Inflammatory macrophage treated with lipopolysaccharide for 1 hour (primary cell): ENCODE measurements at places on chromosomes 7 and 10.
A peak's percentile ranks its signal among the peaks of the same experiment; 100 is the strongest.

DNA sequence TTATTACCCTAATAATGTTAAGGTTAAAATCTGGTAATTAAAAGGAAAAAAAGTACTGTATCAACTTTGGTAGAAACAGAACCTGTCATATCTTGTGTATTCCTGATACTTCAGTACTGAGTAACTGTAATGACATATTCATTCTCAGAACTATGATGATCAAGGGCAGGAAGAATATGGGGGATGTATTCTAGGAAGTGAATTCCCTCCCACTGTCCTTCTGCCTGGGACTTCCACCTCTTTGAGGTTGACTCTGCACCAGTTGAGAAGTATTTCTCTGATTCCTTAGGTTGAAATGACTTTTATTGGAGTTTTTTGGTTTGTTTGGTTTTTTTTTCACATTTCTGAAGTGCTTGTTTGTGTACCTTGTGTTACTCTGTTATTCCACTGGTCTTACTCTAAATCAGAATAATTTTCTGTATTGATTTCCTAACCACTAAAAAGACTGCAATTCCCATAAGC lies 36.9 kb downstream of the WASL start:
- peak; percentile 60 for DNase-seq

- no peak for DNase-seq
These were observed 27.8 kb downstream of the GSDME start for GRCh38 chr7:24729365-24730017.

DNA sequence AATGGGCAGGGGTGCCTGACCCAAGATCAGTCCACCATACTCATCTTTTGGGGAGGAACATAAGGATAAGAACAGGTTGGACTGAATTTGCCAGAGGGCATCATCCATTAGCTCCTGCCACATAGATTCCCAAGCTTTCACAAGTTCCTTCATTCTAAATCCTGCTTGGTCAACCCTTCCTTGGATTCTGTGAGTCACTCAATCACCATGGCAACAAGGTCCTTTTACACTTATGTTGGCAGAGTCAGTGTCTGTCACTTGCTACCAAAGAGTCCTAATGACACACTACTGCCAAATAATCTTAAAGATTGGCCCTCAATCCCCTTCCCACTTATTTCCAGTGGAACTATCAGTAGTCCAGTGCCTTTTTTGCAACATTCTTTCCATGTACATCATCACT lies 5.0 kb upstream of the LGI1 start:
- peak; percentile 23 for DNase-seq

DNA sequence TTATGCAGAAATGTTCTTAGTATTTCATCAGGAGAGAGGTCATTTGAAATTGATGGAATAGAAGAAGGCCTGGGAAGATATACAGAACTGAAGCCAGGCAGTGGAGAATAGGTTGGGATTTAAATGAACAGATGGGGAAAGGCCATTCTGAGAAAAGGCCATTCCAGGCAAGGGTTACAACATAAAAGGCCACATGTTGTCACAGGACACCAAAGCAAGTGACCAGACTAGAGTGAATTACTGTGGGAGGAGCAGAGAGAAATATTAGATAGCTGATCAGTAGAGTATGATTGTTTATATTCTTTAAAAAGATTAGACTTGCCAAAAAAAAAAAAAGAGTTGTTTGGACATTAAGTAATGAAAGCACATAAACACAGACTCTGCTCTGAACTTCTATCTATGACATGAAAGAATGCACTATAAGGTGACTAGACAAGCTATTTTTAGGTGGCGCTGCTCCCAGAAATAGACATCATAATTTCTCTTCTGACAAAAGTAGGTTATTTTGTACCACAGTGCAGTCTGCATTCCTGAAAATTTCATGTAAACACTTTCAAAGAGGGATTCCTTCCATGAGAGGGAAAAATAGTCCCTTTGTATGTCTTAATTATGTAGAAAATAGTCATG lies 55.2 kb upstream of the DKK1 start:
- peak; percentile 3 for DNase-seq

DNA sequence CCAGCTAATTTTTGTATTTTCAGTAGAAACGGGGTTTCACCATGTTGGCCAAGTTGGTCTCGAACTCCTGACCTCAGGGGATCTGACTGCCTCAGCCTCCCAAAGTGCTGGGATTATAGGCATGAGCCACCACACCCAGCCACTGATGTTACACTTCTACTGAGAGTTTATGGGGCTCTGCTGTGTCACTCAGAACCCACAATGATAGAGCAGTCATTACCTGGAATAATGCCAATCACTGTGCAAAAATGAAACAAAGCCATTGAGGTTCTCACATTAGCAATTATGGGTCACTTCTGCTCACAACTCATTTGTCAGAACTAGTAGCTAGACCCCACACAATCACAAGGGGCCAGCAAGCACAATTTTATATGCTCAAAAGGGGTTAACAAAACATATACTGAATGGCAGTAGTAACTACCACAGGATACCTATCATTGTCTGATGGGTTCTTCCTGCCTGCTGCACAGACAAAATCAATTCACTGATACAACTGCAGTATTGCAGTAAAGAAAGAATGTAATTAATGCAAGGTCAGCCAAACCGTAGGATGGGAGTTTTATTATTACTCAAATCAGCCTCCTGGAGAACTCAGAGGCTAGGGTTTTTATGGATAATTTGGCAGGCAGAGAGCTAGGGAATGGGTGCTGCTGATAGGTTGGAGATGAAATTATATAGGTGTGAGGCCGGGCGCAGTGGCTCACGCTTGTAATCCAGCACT lies 72.1 kb upstream of the TRIM24 start:
- no peak for DNase-seq

GRCh38 chr10:111498560-111498959 lies 421.7 kb downstream of the ADRA2A start:
- DNase-seq = no peak

GRCh38 chr10:78571286-78571685 lies 497.5 kb upstream of the ZMIZ1 start:
- DNase-seq = no peak

- no peak for DNase-seq
These were observed 9.9 kb downstream of the SOSTDC1 start for GRCh38 chr7:16455591-16455990.

DNA sequence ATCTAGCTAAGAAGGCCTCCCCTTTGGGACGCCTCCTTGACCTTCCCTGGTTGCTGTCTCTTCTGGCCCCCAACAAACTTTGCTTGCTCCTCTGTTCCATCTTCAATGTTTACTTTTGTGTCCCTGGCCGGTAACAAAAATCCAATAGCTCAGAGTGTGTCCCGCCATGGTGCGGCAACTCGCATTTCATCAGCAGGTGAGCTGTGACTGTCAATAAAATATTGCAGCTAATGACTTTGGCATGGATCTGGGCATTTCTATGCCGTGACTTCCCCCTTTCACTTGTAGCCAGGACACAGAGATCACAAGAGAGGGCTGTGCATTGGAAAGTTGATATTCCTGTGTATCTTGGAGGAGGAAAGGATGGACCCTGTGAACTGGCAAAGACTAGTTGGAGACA lies 317.6 kb downstream of the RPS24 start:
- DNase-seq = no peak

DNA sequence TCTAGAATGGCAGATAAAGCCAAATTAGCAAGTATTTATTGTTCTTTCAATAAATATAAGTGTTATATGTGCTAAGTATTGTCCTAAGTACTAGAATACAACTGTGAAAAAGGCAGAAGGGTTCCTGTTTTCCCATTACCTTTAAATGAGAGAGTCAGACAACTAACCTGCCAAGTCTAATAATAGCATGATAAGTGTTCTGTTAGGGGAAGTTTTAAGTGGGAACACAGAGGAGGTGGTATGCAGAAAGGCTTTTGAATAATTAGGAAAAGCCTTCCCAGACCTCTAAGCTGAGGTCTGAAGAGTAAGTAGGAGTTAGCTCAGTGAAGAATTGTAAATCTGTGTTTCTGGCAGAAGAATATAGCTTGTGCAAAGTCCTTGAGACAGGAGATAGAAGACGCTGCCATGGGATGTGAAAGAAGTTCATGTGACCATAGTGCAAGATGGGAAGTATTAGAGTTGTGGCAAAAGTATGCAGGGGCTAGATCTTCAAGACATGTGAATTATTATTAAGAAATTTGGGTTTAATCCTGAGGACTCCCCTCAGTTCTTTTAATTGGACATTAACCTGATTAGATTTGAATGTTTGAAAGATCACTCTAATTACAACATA lies 12.5 kb downstream of the SHOC2 start:
- DNase-seq = no peak

- DNase-seq = no peak
These were observed 61.7 kb downstream of the CSGALNACT2 start for GRCh38 chr10:43199684-43200537.

GRCh38 chr7:70707823-70708243 lies 424.1 kb upstream of the GALNT17 start:
- DNase-seq = no peak

GRCh38 chr10:93591065-93591808 lies 9.8 kb downstream of the RBP4 start:
- DNase-seq = peak; percentile 14

GRCh38 chr7:44707558-44708230 lies 41.0 kb upstream of the ZMIZ2 start:
- no peak for DNase-seq

DNA sequence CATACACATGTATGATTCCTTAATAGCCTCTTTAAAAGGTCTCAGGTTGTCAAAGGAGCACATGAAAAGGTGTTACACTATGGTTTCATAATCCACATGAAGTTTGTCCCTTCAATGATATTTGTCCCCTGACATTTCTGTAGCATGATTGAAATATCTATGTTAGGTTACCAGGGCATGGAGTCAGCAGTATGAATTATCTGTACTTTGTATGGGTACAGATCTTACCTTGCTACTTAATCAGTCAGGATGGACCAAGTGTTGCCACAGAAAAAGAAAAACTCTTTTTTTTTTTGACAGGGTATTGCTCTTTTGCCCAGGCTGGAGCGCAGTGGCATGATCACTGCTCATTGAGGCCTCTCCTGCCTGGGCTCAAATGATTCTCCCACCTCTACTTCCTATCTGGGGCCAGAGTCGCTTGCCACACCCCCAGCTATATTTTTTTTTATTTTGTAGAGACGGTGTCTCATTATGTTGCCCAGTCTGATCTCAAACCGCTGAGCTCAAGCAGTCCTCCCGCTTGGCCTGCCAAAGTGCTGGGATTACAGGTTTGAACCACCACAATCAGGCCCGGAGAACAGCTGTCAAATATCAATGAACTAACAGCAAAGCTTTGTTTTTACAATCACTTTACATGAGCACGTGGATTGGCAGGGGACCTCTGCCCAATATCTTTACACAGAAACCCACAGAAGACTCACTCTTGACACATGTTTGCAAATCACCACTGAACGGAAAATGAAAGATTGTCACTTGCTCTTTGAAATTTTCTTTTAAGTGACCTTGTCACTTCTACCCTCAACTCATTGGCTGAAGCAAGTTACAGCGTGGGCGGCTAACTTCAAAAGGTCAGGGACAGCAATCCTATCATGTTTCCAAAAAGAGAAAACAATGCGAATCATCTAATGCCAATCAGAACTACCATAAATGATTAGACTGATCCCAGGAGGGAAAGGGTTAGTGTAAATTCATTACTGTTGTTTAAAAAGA lies 140.2 kb downstream of the PRKG1 start:
- no peak for DNase-seq

DNA sequence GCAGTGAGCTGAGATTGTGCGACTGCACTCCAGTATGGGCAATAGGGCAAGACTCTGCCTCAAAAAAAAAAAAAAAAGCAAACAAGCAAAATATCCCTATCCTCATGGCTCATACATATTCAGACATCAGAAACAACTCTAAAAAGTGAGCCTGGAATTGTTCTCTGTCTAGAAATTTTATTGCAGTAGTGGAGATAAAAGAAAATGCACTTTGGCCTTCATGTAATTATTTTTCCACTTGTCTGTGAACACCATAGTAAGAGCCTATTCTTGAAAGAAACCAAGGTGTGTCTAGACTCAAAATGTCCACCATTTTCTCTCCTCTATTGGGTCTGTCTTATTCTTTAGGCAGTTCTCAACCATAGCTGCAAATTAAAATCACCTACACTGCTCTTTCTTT lies 30.5 kb upstream of the MCU start:
- DNase-seq = no peak

- no peak for DNase-seq
These were observed 12.6 kb downstream of the FAM53B start for GRCh38 chr10:124731551-124731950.

DNA sequence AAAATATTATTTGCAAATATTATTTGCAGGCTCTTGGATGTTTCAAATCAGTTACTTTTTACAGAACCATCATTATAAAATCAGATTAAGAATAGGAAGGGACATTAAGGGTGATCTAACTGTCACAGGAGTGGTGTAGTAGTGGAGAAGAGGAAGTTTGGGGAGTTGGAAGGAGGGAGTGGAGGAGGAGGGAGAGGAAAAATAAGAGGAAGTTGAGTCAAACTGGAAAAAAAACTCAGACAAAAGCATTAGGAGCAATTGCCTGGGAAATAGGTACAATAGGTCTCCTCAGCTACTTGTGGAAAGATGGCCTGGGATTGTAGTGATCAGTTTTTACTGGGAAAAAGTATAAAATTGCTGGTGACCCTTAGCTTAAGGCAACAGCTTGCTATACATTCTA lies 77.7 kb upstream of the GPR37 start:
- peak; percentile 36 for DNase-seq

GRCh38 chr10:63866075-63866746 lies 345.0 kb downstream of the REEP3 start:
- DNase-seq = peak; percentile 29

DNA sequence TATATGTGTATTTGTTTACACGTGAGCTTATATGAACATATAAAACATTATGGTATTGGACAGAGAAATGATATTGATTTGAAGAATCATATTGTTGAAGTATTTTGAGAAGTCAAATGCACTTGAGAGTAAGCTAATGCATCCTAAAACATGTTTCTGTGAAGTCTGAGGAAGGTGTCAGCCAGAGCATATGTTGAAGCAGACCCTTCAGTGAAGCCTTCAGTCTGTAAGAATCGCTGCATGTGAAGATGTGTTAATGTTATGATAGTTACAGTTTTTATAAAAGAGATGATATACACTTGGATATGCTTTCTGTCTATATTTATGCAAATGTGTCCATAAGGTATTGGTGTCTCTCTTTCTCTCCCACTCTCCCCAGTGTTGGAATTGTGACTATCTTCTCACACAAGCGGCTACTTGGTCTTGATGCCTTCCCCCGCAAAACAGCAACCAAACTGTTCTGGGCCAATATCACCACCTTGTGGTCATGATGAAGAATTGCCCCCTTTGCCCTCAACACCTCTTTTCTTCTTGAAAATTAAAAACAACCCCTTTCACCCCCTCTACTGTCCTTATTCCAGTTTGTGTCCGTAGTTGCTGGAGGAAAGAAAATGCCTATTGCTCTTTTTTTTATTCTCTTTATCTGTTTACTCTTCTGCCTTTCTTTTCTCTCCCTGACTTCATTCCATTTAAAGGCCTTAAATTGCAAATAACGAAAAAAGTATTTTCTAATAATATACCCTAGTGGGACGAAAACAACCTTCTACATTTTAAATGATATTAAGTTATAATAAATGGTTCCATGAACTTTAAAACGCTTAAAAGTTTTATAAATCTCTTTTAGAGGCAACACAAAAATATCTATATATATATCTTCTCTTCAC lies 64.9 kb downstream of the IKZF1 start:
- peak; percentile 52 for DNase-seq

- peak; percentile 42 for DNase-seq
These were observed 587 bp downstream of the HOXA10 start for GRCh38 chr7:27173511-27173955.

GRCh38 chr10:3566627-3567026 lies 218.4 kb downstream of the KLF6 start:
- no peak for DNase-seq

GRCh38 chr7:80505900-80506500 lies 5.9 kb downstream of the GNAT3 start:
- no peak for DNase-seq

GRCh38 chr10:107552963-107553362 lies 388.5 kb upstream of the SORCS1 start:
- no peak for DNase-seq
